Stimulated activated CD4-positive, alpha-beta T cell treated with anti-CD3 and anti-CD28 coated beads, Interleukin-15, amount 100 ng/mL, for 48 hours (primary cell): ENCODE measurements at places on chromosomes 7 and 10.

DNA sequence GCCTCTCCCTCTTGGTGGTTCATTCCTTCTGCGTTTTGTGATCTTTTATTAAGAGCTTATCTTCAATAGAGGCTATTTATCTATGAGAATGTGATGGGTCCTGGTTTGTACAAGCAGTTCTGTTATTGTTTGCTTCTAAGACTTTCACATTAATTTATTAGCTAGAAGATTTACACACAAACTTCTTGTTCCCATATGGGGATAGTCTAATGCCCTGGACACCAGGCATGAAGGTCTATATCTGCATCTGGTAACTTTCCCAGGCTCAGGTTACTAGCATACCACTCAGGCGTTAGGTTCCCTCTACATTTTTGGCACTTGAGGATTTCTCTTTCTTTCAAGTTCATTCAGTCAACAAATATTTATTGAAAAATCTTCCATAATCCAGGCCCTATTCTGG is 7.7 kb downstream of the XPNPEP1 start:
- DNase-seq = no peak

- DNase-seq = no peak
Measured at GRCh38 chr7:23467806-23468525, 2.3 kb downstream of the IGF2BP3 start.

GRCh38 chr7:128100949-128101713 is 69.9 kb upstream of the LRRC4 start:
- no peak for DNase-seq

- DNase-seq = no peak
Measured at GRCh38 chr10:86652361-86653202, 1.8 kb upstream of the OPN4 start.

DNA sequence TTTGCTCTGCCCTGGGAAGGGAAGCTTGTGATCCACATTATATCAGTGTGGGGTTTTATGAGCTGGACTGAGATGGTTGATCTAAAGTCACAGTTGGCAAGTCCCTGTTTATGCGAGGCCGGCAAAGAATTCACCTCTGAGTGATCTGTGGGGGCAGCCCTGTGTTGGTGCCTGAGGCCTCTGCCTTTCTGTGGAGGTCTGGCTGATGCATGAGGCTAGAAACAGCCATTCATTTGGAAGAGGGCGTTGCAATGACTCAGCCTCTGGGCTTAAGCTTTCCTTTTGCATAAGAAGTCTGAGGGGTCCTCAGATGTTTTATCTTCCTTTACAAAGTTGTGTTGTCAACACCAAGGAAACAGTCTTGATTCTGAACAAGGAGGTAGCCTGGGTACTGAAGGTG is 126.9 kb downstream of the MGMT start:
- DNase-seq = no peak

GRCh38 chr10:119761106-119761505 is 35.3 kb downstream of the INPP5F start:
- DNase-seq = no peak

DNA sequence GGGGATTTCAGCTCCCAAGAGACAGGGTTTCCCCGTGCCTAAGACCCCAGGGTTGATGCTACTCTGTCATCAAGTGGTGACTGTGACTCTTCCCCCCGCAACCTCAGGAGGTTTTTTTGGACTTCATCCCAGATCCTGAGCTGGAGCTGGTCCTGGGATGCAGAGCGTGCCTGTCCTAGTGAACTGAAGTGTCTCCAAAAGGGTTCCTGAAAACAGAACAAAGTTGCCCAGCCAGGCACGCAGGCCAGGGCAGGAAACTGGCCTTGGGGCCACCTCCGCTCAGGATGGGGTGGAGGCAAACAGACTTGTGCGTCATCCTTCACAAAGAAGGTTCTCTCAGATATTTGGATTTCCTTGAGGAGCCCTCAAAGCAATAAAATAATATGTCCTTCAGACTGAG is 118.9 kb downstream of the ITIH5 start:
- no peak for DNase-seq

DNA sequence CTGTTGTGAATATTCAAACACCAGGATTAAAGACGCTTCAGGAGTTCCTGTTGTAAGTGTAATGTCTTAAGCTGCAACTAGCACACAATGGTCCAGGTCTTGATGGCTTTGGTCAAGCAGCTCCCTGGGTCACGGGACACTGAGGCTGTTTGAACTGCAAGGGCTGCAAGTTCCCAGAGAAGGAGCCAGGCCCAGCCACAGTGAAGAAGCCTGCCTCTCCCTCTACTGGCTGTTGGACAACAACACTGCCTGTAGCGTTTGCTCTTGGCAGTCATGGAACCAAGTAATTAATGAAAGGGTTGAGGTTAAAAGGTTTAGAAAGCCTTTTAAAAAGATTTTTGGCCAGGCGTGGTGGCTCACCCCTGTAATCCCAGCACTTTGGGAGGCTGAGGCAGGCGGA is 31.9 kb upstream of the GUSB start:
- no peak for DNase-seq

DNA sequence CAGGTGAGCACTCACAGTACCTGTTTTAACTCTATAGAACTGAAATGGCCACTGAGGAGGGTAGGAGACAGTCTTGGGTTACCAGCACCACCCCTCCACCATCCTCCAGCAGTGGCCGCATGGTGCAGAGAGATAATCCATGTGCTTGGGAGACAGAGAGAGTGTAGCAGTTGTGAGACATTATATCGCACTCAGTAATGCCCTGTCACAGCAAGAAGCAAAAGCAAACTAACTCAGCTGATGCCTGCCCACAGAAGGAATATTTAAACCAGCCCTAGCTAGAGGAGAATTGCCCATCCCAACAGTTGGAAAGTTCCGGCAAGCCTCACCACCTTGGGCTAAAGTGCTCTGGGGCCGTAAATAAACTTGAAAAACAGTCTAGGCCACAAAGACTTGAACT is 58.8 kb upstream of the HBP1 start:
- no peak for DNase-seq

DNA sequence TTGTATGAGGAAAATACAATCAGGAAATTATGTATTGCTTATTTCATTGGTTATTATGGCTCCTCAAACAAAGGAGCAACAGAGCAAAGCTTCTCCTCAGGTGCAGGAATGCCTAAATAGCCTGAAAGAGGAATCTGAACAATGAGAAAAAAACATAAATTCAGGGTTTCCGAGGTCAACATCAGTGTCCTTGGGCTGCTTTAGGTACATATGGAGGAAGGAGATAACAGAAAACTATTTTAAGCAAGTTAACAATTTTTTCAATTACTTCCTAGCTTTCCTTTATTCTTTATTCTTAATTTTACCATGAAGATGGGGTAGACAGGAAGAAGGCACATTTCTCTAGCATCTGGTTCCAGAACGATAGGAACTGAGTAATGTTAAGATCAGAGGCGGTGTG is 14.0 kb downstream of the SLC16A9 start:
- no peak for DNase-seq

GRCh38 chr7:48782511-48782910 is 141.8 kb upstream of the CDC14C start:
- no peak for DNase-seq

DNA sequence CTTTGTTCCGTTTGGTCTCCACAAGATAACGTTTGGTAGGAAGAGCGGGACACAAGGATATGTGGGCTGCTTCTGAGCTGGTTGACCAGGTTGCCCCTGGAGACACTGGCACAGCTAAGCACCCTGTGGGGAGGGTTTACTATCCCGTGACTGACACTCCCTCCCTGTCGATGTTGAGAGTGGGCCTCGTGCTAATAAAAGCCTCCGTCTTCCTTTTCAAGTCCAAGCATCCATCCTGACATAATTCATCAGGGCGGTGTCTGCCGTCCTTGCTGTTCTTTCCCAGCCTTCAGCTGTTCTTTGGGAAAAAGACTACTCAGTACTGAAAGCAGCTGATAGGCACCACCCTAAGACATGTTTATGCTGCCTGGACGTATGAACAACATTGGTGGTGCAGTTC is 49.6 kb downstream of the SHH start:
- DNase-seq = no peak

- DNase-seq = no peak
Measured at GRCh38 chr7:17936321-17936720, 4.0 kb downstream of the SNX13 start.

- DNase-seq = no peak
Measured at GRCh38 chr10:67477868-67478267, 218.1 kb downstream of the CTNNA3 start.

DNA sequence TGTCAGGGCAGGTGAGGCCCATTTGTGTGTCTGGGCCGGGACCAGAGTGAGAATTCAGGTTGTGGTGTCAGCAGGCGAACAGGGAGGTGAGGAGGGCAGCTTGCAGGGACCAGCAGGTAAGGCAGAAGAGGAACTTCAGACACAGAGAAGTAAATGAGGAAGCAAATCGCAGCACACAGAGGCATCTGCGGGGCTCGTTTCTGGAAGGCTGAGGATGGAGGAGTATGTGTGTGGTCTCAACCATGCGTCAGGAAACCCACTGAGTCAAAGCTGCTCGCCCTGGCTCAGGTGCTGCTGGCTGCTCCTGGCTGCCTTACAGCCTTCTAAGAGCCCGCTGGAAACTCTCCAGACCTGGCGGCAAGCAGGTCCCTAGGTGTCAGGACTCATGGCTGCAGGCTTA is 26.9 kb upstream of the PITRM1 start:
- no peak for DNase-seq

DNA sequence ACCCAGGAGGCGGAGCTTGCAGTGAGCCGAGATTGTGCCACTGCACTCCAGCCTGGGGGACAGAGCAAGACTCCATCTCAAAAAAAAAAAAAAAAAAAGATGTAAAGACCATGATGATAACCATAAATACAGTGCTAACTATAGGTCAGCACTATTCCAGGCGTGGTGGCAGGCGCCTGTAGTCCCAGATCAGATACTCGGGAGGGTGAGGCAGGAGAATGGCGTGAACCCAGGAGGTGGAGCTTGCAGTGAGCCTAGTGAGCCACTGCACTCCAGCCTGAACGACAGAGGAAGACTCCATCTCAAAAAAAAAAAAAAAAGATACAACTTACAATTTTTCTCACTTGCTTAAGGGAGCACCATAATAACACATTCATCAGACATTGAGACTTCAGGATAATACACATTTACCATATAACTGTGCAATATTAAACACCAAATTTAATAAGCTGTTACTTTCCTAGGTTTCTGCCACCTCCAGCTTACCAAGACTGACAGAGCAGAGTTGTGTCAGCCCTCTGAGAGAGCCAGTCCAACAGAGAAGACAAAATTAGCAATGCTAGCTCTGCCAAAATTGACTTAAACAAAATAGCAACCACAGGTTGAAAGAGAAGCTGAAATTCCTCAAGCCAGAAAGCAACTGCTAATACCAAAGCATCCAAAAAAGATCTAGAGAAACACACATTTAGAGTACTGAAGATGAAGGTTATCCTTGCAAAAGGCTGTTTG is 8.2 kb downstream of the DNA2 start:
- DNase-seq = no peak

GRCh38 chr10:69057951-69058297 is 30.0 kb upstream of the SRGN start:
- no peak for DNase-seq

GRCh38 chr10:5645944-5646617 is 20.3 kb downstream of the ASB13 start:
- DNase-seq = no peak

DNA sequence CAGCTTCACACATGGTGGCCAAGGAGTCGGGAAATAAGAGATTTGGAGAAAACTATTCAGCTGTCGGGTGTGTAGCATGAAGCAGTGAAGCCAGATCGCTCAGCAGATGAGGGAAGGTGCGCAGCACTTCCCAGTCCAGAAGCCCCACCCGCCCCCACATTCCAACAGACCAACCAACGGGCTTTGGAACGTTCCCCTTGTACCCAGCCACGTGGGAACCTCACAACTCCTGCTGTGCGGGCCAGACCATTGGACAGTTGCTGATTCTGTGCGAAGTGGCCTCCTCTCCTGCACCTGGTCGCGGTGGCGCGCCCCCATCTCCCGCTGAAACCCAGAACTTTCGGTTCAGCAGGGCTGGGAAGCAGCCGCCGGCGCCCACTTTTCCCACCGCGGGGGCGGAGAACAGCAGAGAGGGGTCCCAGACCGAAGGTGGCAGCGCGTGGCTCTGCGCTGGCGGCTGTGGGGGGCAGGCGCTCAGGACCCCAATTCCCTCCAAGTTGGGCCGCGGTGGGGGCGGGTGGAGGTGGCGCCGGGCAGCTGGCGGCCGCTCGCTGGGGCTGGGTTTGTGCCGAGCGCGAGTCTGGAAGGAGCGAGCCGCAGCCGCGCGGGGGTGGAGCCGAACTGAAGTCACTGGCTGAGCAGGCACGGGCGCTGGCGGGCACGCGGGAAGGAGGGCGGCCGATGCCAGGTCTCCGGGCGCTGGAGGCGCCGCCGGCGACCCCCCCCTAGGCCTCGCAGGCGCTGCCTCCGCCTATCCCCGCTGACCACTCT is 1301.5 kb upstream of the SORCS1 start:
- no peak for DNase-seq

DNA sequence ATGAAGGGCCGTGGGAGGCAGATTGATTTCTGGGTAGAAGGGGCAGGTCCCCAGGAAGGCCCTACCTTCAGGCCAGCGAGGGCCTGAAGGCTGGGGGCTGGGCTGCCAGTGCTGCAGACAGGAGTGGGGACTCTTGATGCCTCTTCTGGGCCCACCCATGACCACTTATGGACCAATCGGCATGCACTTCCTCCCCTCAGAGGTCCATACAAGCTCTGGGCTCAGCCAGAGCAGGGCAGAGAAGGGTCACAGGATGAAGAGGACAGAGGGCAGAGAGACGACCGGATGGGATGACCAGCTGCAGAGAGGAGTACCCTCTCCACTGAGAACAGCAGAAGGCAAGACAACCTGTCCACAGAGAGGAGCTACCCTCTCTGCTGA is 120.1 kb downstream of the DYNC2I1 start:
- DNase-seq = no peak

DNA sequence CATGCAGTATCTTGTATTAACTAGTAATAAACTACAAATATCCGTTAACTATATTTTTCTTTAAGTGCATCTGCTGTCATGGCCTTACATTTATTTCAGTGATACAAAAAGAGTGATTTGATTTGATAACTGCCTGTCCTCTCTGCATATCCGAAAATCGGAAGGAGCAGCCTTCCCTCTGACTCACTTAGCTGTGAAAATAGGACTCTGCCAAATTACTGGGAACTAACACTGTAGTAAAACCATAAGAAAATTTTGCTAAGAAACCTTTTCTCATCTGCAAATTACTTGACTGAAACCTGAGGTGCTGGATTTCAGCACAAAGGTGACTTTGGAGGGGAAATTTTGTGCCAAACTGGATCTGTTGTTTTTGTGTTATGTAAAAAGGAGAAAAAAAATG is 176.6 kb upstream of the MKLN1 start:
- no peak for DNase-seq

DNA sequence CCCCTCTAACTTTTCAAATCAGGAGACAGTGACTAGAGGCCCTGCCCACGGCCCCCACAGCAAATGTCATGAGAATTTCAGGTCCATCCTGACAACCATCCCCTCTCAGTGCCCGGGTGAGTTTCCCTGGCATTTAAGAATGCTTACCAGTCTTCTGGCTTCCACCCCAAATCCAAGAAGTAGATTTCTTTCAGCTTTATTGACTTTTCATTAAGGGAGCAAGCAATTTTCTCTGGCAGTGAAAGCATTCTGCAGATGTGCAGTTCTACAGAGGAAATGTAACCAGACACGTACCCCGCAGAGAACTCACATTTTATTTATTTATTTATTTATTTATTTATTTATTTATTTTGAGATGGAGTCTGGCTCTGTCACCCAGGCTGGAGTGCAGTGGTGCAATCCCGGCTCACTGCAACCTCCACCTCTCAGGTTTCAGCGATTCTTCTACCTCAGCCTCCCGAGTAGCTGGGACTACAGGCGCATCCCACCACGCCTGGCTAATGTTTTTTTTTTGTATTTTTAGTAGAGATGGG is 120.9 kb upstream of the KCTD7 start:
- no peak for DNase-seq
